A172 (cell line): ENCODE measurements at places on chromosomes 4 and X.

GRCh38 chr4:7646384-7647061 is 211.8 kb upstream of the PSAPL1 start:
- no peak for DNase-seq

GRCh38 chr4:142126890-142127497 is 490.6 kb downstream of the IL15 start:
- peak; percentile 66 for DNase-seq

GRCh38 chr4:155995069-155995468 is 41.4 kb upstream of the CTSO start:
- DNase-seq, result no peak

DNA sequence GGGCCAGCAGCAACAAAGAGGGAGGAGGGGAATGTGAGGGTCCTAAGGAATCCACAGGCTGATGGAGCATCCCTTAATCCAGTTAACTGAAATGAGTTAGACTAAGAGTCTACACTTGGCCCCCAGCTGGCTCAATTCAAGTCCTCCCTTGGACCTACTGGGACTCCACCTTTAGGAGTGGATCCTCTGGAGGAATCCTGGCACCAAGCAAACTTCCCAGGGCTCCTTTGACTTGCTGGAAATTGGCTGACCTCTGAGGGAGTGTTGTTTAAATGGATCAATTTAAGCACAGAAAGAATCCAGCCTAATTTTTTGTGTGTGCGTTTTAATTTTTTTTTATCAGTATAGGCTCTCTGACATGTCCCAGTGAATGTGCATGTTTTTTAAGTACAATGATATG is 114.7 kb downstream of the SHROOM3 start:
- DNase-seq, result no peak

GRCh38 chr4:98502624-98503023 is 155.8 kb downstream of the TSPAN5 start:
- no peak for DNase-seq

- no peak for DNase-seq
These were observed 372.8 kb downstream of the KLHL4 start for GRCh38 chrX:87890437-87890836.

DNA sequence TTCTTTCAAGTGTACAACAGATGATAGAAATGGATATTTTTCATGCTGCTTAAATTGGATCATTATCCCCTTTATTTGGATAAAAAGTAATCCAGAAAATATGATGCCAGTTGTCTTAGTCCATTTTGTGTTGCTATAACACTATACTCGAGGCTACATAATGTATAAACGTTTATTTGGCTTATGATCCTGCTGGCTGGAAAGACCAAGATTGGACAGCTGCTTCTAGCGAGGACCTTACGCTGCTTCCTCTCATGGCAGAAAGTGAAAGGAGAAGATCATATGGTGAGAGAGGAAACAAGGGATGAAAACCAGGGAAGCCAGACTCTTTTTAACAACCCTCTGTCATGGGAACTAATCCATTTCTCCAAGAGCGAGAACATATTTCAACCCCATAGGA is 102.7 kb downstream of the TRAM1L1 start:
- DNase-seq, result no peak

- DNase-seq, result peak; percentile 72
These were observed 73.8 kb upstream of the FREM3 start for GRCh38 chr4:143773998-143774895.

- no peak for DNase-seq
These were observed 38.9 kb downstream of the NOP14 start for GRCh38 chr4:2924286-2924685.

- DNase-seq, result peak; percentile 2
These were observed 12.1 kb downstream of the LAMP2 start for GRCh38 chrX:120456973-120457372.

DNA sequence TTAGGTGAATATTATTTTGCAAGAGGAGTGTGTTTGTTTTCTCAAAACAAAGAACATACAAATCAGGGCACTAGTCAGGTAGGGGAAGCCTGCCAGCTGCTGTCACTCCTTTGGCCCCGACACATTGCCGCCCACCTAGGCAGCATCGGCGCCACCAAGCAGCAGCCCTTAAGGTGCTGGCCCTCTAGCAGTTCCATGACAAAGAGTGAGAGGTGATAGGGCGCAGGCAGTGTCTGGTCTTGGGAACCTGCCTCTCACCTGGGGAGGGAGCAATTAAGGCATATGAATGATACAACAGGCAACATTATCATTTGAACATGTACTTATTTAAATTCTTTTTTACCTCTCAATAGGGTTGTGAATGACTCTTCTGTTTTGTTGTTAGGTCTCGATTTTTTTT is 135.1 kb downstream of the PLS3 start:
- no peak for DNase-seq

DNA sequence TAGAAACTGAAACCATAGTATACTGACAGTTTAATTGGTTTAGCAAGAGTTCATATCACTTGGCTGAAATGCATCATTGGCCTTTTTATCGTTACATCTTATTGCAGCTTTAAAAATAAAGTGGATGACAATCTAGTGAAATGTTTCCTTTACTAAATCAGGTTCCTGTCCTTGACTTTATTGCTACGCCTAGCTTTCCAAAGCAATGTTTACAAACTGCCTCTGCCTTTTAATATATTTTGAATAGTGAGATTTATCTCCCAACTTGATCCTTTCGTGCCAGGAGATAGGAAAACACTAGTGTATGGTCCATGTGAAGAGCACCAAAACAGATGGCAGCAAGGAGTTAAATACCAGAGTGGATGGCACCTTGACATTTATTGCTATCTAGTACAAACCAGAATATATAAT is 67.0 kb downstream of the GPC3 start:
- no peak for DNase-seq

DNA sequence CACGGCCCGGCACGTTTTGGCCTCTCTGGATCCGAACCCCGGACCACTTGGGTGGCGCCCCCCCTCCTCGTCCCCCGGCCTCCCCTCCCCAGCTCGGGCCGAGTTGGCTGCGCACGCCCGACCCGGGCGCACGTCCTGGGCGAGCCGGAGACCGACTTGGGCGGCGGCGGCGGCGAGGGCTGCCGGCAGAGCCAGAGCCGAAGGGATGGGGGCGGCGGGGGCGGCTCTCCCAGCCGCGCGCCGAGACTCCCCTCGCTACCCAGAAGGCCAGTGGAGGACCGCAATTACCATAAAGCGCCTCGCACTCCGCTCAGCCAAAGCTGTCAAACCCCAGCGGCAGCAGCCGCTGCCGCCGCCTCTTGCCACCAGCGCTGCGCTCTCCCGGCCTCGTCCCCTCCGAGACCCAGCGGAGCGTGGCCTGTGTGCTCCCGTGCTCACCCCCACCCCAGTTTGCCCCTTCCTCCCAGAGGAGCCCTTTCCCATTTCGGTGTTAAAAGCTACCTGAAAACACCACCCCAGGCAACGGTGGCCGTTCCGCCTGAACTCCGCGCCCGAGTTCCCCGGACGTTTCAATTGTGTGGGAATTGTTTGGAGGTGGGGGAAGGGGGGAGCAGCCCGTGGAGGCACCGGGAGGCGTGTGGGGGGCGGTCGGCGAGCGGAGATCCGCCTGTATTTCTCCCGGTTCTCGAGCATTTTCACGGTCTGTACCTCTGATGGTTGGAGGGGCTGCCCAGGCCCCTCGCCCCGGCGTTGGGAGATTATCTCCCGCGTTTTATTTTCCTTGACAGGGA is 701 bp upstream of the BCOR start:
- DNase-seq, result no peak

DNA sequence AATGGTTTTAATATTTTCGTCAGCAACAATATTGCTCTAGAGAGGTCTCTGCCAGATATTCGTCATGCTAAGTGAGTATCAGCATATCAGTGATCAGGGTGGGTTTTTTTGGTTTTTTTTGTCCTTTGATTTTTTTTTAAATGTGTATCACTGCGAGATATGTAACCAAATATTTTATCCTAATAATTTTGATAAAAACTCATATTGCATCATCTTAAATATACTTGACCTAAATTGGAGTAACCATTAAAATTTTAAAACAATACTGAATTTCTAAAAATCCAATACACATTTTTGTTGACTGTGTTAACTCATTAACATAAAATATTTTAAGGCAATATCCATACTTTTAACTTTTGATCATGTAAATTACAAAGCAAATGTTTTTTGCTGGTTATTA is 498.5 kb downstream of the GALNTL6 start:
- DNase-seq, result no peak

DNA sequence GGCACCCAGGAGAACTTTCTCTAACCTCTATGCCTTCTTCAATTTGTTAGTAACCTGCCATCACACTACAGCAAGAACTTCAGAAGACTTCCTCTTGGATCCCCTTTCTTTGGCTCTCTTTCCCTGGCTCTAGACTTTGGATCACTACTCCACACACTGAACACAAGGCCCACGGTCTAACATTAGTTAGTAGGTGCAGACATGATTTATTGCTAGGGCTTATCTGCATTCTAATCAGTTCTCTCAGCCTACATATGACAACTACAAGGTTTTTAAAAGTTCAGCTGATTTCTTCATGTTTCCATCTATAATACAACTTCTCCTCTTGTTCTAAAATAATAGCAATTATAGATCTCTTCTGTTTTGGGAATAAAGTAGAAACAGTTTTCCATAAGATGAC is 209.1 kb upstream of the ANXA10 start:
- DNase-seq, result no peak

GRCh38 chrX:39791691-39792090 is 306.1 kb downstream of the BCOR start:
- no peak for DNase-seq

DNA sequence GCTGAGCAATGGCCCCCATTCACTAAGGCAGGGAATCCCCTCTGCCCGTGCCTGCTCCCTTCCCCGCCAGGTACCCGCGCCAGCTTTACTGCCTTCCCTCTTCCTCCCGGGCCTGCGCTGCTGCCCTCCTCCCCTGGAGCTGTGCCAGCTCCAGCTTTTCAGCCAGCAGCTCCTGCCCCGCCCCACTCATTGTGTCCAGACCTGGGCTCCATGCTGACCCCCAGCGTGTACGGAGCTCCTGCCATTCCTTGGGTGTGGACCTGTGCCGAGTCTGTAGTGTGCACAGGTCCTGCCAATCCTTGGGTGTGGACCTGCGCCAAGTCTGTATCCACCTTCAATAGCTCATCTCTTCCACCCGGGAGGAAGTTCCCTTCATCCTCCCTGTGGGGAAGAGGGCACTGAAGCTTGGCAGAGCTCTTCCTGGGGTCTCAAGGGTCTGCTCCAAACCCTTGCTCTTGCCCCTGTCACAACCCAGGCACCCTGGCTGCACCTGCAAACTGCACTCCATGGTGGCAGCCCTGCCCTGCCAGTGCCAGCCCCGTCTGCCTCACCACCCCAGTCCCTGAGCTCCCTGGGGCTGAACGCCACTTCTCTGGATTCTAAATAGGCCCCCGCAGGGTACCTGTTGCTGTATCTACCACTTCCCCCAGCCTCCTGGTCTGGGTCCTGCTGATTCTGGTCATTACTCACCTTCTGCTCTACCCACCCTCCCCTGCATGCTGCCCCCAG is 63.9 kb downstream of the TRMT44 start:
- DNase-seq, result no peak

DNA sequence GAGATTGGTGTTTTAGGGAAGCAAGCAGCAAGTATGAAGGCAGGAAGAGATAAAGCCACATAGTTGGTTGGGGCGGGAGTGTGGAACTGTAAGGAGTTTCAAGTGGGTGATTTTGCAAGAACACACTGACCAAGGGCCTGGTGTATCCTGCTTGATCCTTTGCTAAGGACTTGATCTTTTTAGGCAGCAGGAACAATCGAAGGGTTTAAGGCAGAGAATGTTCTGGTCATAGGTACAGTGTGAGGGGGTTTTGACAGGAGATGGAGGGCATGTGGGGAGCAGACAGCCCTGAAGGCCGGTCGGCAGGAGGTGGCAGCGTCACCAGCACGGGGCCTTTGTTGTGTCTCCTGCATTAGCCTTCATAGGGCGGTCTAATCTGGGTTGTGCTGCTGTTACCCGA is 54.7 kb downstream of the FAM193A start:
- no peak for DNase-seq

DNA sequence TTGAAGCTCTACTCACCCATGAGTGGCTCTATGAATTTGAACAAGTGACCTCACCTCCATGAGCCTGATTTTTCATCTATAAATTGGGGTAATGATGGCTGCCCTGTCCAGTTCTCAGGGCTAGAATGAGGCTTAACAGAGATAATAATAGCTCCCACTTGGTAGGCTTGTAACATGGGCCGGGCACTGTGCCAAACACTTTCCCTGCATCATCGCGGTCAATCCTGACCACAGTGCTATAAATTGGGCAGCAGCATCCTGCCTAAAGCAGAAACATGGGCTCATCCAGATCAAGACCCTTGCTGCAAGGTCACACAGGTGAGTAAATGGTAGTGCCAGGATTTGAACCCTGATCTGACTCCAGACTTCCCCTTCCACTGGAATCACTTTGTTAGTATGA is 12.8 kb downstream of the APLN start:
- DNase-seq, result peak; percentile 14

DNA sequence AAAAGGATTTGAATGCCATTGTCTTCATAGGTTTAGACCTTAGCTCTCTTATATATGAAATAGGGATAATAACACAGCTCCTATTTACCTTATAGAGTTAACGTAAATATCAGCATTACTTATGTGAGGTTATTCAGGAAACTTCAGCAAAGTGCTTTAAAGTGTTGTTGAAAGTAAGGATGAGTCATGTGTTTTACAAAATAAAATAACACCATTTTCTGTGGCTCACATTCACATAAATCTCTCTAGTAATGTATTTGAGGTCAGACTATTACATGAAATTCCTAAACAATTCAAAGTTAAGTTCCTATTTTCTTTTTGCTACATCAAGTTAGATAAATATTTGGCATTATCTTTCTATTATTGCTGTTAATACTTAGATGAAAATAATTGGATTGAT is 2.9 kb downstream of the GNRHR start:
- peak; percentile 2 for DNase-seq

- DNase-seq, result no peak
These were observed 24.4 kb downstream of the ADGRL3 start for GRCh38 chr4:61224573-61224972.

DNA sequence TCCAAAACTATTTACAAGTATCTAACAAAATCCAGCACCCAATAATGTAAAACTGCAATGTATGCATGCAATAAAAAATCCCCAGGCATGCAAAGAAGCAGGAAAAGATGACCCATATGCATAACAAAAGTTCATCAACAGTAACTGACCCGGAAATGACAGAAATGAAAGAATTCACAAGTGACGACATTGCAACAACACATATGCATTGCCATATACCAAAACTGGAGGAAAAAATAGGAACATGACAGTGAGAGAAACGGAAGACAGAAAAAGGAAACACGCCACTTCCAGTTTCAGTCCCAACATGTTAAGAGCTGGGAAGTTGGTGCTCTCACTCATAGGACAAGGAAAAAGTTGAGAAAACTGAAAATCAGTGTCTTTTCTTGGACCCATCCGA is 154.6 kb downstream of the EVC2 start:
- DNase-seq, result no peak
